Amniotic epithelial cell (primary cell): ENCODE measurements at places on chromosomes 16 and 17.
A peak's percentile ranks its signal among the peaks of the same experiment; 100 is the strongest.

GRCh38 chr17:58587713-58588117 lies 73.3 kb upstream of the MTMR4 start:
- DNase-seq, result peak; percentile 22

DNA sequence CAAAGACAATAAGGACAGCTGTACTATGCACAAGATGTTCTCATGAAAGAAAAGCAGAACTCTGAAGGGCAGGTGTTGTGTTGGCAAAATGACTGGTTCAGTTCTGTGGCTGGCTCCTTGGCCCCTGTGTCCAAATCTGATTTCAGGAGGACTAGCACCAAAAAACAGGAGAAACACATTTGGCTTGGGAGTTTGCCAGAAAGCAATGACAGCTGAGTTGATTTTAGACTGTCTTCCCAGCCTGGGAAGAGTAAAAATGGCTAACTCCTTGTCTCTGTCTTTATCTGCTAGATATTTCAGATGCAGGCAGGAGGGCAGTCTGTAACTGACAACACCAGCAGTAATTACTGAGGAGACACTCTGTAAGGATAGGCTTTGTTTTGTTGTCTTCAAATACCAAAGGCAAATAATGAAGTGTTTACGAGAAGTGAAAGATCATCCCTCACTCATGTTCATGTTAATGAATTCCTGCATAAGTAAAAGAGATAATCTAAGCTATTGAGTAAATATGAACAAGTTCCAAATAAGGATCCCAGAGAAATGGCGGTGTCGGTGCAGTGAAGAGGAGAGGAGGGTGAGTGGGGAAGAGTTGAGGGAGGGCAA lies 989.0 kb downstream of the CDH11 start:
- no peak for DNase-seq

DNA sequence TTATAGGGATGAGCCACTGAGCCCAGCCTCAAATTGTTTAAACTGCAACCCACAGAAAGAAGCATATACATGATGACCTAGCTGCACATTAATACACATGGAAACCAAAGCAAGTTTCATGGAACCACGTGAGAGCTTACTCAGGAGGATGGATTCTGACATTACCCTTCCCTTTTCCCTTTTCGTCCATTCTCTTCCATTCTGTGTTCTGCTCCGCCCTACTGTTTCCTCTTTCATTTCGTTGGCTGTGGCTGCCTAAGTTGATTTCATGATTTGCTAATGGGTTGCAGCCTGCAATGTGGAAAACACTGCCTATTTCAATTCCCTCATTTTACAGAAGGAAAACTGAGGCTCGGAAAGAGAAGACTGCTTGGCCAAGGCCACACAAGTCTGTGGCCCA lies 176.5 kb downstream of the C16orf78 start:
- no peak for DNase-seq

DNA sequence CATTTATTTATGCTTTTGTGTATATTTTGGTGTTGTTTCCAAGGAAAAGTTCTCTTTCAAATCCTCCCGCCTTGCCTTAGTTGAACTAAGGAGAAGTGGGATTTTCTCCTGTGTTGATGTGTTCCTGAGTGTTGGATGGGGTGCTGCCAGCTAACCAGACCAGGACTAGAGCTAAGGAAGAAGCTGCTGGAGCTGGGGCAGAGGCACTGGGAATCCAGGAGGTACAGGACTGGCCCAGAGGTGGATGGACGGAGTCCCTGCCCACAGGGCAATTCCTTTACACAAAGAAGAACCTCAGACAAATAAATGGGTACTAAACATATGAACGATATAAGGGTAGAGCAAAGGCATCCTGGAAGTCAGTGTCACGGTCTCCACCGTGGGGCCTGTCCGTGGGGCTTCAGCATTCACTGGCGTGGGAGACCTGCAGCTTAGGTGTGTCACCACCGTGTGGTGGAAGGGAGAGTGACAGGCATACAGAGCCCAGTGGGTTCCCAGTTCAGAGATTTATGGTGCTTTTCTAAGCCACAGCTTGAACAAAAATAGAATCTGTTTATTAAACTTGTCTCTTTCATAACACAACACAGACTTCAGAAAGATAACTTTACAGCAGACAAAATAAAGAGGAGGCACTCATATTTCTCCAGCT lies 270.7 kb downstream of the NTN1 start:
- peak; percentile 50 for DNase-seq

GRCh38 chr16:66003201-66003600 lies 363.3 kb upstream of the CDH5 start:
- peak; percentile 22 for DNase-seq

GRCh38 chr17:56707312-56708219 lies 114.1 kb downstream of the NOG start:
- DNase-seq, result no peak

- peak; percentile 45 for DNase-seq
Measured at GRCh38 chr16:84838383-84838948, 18.7 kb downstream of the CRISPLD2 start.

- no peak for DNase-seq
Measured at GRCh38 chr17:76485569-76485968, 15.7 kb downstream of the RHBDF2 start.

DNA sequence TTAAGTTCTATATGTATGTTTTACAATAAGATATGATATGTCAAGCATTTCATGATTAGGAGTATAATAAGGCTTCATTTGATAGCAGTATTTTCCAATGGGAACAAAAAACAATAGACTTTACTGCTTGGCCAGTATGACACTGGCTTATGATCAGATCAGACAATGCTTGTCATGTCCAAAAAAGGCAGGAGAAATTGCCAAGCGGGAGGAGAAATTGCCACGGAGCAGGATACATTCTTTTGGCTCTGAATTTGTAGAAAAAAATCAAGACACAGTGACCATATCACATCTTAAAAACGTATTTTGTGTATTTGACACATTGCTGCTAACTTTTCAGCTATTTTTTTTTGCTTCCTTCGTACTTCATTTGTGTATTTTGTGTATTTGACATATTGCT lies 404.1 kb downstream of the CNTNAP4 start:
- DNase-seq, result no peak

GRCh38 chr17:5225668-5226457 lies 8.8 kb downstream of the SCIMP start:
- no peak for DNase-seq

- DNase-seq, result no peak
Measured at GRCh38 chr16:85589688-85590505, 23.2 kb upstream of the GSE1 start.

GRCh38 chr17:70256751-70257150 lies 87.4 kb downstream of the KCNJ2 start:
- no peak for DNase-seq

- peak; percentile 96 for DNase-seq
Measured at GRCh38 chr17:54968262-54968987, at the start of the genes COX11 and STXBP4. Gene COX11 (minus strand): TSS chr17:54968654. CDS start chr17:54968646, 8 bp downstream. Gene STXBP4 (plus strand): TSS chr17:54968765. CDS start chr17:54986220, 17,455 bp downstream.

- no peak for DNase-seq
Measured at GRCh38 chr17:74245145-74245831, 28.7 kb upstream of the DNAI2 start.

- peak; percentile 90 for DNase-seq
Measured at GRCh38 chr16:86663685-86664521, 85.6 kb downstream of the FOXL1 start.

DNA sequence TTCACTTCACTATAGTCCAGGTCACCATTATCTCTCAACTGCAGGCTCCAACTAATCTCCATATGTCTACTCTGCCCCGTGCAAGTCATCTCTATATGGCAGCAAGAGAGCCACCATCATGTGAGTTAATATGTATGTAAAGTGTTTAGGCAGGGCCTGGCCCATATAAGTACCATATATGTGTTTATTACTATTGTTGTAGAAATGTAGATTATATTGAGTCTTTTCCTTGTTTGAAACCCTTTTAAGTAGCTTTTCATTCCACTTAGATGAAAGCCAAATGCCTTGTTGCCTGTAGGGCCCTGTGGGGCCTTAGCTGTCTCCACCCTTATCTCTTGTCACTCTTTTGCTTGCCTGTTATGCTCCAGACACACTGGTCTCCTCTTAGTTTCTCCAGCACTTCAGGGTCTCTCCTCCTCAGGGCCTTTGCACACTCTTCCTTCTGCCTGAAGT lies 164.0 kb downstream of the PHKB start:
- DNase-seq, result no peak

DNA sequence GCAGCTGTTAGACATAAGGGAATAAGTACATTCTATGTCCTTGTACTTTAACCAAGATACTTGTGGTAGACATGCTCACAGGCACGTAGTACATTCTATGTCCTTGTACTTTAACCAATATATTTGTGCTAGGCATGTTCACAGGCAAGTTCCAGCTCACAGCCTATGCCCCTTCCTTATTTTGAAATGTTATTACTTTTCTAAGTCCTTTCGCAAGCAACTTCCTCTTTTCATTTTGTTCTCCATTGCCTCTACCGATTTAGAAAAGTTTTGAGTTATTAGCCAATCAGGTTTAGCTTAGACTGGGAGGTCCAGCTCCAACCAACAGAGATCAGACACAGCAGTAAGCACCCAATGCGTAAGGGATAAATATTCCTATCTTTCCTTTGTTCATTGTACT lies 60.1 kb upstream of the NUDT7 start:
- DNase-seq, result no peak
